ENCODE measurements at places on chromosomes 6 and 20. TPM values are rescaled to one million over a fixed set of nuclear protein-coding genes. Genes with fewer than 3 reads are reported as not detected.

Gene EDN3
- 0.92 TPM for total RNA-seq

Gene CLDN20
- not detected for total RNA-seq

Gene GID8
- 33.4 TPM for total RNA-seq

Gene SIRPA
- total RNA-seq: 2.6 TPM

DNA sequence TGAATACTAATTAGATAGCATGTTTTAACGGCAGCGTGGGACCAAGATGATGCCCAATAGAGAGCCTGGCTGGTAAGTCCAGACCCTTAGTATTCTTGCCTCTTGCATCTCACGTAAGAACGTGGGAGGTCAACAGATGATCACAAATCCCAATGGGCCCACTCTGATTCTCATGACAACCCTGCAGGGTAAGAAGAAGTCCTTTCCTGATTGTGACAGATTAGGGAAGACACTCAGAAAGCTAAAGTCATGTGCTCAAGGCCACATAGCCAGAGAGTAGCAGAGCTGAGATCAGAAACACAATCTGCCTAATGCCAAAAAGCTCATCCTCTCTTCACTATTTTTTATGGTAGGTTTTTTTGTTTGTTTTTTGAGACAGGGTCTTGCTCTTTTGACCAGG, 103.8 kb downstream of the RALGAPA2 start:
- no peak overlapping the region for H3K4me3 ChIP-seq
- DNase-seq: no peak
- no peak overlapping the region for H3K27ac ChIP-seq
- H3K4me1 ChIP-seq: peaks cover 15% of the 10 kb centered on the region

GRCh38 chr6:97074785-97075184, 150.3 kb downstream of the KLHL32 start:
- H3K27ac ChIP-seq: no peak overlapping the region
- no peak overlapping the region for H3K4me3 ChIP-seq
- no peaks in the 10 kb centered on the region for H3K4me1 ChIP-seq
- no peaks in the 10 kb centered on the region for H3K36me3 ChIP-seq
- no peaks in the 10 kb centered on the region for H3K27me3 ChIP-seq

GRCh38 chr6:113356139-113356538, 501.0 kb upstream of the MARCKS start:
- no peak overlapping the region for H3K4me3 ChIP-seq
- no peaks in the 10 kb centered on the region for H3K4me1 ChIP-seq
- DNase-seq: no peak

DNA sequence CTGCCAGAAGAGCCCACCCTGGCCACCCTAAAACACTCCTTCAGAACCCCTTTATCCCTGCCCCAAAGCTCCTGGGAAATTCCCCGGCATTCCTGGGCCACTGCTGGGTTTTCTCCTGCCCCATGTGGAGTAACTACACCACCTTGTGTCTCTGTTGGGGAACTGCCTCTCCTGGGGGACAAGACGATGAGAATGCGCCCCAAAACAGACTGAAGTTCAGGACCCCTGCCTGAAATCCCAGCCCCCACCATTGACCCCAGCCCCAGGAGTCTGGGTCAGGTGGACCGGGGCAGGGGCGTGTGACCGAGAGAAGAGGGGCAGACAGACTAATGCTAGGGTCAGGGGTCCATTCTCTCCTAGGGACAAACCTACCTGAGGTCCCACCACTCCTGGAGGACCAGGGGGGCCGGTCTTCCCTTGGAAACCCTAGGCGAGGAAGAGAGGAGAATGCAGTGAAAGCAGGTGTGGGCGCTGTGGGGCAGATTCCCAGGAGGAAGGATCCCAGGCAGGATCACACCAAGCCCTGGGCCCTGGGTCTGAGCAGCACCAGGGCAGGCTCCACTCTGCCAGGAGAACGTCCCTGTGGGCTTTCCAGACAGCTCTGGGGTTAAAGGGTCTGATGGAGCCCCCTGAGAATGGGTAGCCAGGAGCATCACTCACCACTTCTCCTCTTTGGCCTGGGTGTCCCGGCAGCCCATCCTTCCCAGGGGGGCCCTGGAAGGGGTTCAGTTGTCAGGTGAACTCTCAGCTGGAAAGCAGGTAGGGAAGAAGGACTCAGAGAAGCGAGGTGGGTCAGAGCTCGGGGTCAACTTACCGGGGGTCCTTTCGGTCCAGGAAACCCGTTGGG, 19.4 kb downstream of the COL11A2 start:
- H3K36me3 ChIP-seq: no peaks in the 10 kb centered on the region
- H3K4me3 ChIP-seq: no peak overlapping the region
- no peak overlapping the region for H3K27ac ChIP-seq
- peaks cover 6% of the 10 kb centered on the region for H3K4me1 ChIP-seq
- no peak for DNase-seq

GRCh38 chr6:87905101-87905641, 142.5 kb upstream of the SPACA1 start:
- H3K27ac ChIP-seq: no peak overlapping the region
- H3K4me1 ChIP-seq: peaks cover 17% of the 10 kb centered on the region

DNA sequence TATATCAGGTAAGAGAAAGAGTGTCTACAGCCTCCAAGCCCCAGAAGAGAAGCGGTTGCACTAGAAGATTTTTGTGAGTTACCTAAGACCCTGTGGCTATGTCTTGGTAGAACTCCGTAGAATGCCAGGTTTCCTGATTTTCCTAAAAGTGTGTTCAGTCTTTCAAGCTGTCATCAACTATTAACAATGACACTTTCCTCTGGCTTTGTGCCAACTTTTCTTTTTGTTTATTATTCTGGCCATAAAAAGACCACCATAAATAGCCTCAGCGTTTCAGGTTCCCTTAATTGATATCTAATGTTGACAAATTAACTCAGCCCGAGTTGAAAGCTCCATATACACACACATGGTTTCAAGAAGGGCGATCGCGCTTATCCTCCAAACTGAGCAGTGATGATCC, 1.2 kb downstream of the PAK5 start:
- no peaks in the 10 kb centered on the region for H3K36me3 ChIP-seq
- no peaks in the 10 kb centered on the region for H3K4me1 ChIP-seq

DNA sequence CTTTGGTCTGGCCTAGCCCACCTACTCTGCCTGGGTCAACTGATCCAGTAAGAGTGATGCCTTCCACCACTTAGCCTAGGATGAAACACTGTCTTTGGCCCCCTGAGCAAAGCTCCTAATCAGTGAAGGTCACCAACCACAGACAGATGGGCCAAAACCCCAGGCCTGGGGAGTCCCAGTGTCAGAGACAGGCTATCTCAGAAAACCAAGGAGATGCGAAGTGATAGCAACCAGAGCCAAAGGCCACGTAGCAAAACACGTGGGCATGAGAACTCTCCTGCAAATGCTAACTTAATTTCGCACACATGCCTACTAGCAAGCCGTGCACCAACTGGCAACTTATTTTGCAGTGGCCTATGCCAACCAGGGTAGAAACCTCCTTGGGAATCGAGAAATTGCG, 29.1 kb downstream of the AGPAT4 start:
- no peak for DNase-seq
- no peaks in the 10 kb centered on the region for H3K27me3 ChIP-seq
- H3K4me3 ChIP-seq: no peak overlapping the region
- peaks cover 20% of the 10 kb centered on the region for H3K4me1 ChIP-seq

GRCh38 chr20:51348876-51349275, 193.6 kb downstream of the NFATC2 start:
- H3K36me3 ChIP-seq: peaks cover 5% of the 10 kb centered on the region
- H3K27me3 ChIP-seq: peaks cover 12% of the 10 kb centered on the region
- H3K4me3 ChIP-seq: no peak overlapping the region

DNA sequence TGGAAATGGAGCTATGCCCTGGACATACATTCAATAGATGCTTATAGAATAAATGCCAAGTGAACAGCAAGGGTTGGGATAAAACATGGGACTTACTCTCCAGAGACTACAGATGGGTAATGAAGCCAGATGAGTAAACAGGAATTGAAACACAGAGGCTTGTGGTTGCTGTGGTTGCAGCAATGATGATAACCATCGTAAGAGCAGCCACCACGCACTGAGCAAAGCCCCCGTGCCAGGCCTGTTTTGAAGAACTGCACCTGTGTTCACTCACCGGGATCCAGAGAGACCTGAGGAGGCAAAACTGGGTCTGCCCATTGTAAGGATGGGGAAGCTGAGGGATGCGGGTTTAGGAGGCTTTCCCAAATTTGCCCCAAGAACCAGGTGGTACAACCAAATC, 431.1 kb upstream of the CDH4 start:
- no peaks in the 10 kb centered on the region for H3K36me3 ChIP-seq
- H3K4me3 ChIP-seq: peak overlapping the region; percentile 28
- peaks cover 11% of the 10 kb centered on the region for H3K27me3 ChIP-seq
- DNase-seq: no peak
- H3K4me1 ChIP-seq: peaks cover 9% of the 10 kb centered on the region
- no peak overlapping the region for H3K27ac ChIP-seq

- H3K4me1 ChIP-seq: no peaks in the 10 kb centered on the region
- no peak overlapping the region for H3K27ac ChIP-seq
- H3K4me3 ChIP-seq: no peak overlapping the region
- no peak for DNase-seq
Observed at GRCh38 chr6:130229645-130230044, 6.9 kb upstream of the SAMD3 start.

DNA sequence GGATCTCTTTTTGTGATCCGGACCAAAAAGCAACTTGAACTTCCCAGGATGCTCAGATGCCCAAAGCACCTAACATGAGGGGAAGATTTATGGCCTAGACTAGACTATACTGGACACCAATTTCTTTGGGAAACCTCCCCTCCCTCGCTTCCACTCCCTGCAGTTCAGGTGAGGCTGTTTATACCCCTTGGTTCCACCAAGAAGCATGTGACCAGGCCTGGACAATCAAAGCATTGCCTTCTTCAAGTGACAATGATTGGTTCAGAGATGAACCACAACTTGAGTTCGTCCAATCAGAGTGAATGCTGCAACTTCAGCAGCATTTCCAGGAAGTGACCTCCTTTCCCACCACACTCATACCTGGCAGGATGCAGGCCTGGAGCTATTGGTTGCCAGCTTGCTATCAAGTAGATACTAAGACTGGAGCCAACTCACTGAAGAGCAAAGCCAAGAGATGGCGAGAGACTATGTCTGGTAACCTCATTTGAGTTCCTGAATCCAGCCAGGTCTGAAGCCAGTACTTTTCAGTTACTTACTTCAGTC, 45.6 kb upstream of the SLC9A8 start:
- peaks cover 2% of the 10 kb centered on the region for H3K36me3 ChIP-seq
- no peak overlapping the region for H3K27ac ChIP-seq
- no peak for DNase-seq
- H3K27me3 ChIP-seq: peaks cover 60% of the 10 kb centered on the region
- peaks cover 22% of the 10 kb centered on the region for H3K4me1 ChIP-seq
- H3K4me3 ChIP-seq: peak overlapping the region; percentile 52

- H3K36me3 ChIP-seq: peaks cover 3% of the 10 kb centered on the region
- no peaks in the 10 kb centered on the region for H3K27me3 ChIP-seq
- H3K27ac ChIP-seq: no peak overlapping the region
- no peak overlapping the region for H3K4me3 ChIP-seq
- DNase-seq: no peak
Observed at GRCh38 chr6:41790045-41790444, 2.6 kb downstream of the TOMM6 start.

DNA sequence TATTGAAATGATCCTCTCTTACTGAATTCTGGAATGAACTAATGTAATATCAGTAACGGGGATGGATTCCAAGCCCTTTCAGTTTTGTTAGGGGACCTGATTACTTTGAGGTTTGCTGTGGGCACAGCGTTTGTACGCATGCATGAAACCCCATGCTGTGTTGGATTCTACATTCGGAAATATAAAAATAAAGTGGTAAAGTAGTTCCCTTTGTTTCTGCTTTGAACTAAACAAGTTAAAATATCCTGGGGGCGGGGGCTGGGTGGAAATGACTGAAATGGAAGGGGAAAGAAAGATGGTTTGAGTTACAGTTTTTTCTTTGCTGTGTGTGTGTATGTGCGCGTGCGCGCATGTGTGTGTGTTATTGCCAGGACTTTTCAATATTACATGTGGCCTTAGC, 196.5 kb upstream of the OPRM1 start:
- no peaks in the 10 kb centered on the region for H3K36me3 ChIP-seq
- H3K4me3 ChIP-seq: no peak overlapping the region
- no peaks in the 10 kb centered on the region for H3K27me3 ChIP-seq
- no peak for DNase-seq
- H3K4me1 ChIP-seq: no peaks in the 10 kb centered on the region
- no peak overlapping the region for H3K27ac ChIP-seq

- H3K27me3 ChIP-seq: peaks cover 13% of the 10 kb centered on the region
- H3K4me1 ChIP-seq: no peaks in the 10 kb centered on the region
- no peak overlapping the region for H3K4me3 ChIP-seq
- no peaks in the 10 kb centered on the region for H3K36me3 ChIP-seq
Observed at GRCh38 chr20:19944772-19945459, 72.2 kb upstream of the NAA20 start.

DNA sequence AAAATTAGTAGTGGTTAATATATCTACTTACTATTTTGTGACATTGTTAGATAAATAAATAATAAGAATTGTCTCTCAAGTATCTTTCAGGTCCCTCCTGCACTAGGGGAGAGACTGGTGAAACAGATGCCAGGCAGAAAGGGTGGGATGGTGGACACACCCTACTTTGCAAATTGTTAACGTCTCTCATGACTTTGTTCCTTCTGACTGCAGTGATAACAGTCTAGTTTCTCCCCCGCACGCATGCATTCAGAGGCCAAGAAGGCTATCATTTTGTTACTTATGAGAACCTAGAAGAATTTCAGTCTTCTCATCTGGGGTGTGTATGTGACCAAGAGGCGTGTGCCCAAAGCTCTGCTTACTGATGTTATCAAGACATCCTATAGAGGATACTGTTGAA, 152.3 kb downstream of the EDN1 start:
- H3K4me3 ChIP-seq: no peak overlapping the region
- H3K27ac ChIP-seq: no peak overlapping the region
- no peaks in the 10 kb centered on the region for H3K4me1 ChIP-seq
- DNase-seq: no peak
- H3K36me3 ChIP-seq: no peaks in the 10 kb centered on the region

DNA sequence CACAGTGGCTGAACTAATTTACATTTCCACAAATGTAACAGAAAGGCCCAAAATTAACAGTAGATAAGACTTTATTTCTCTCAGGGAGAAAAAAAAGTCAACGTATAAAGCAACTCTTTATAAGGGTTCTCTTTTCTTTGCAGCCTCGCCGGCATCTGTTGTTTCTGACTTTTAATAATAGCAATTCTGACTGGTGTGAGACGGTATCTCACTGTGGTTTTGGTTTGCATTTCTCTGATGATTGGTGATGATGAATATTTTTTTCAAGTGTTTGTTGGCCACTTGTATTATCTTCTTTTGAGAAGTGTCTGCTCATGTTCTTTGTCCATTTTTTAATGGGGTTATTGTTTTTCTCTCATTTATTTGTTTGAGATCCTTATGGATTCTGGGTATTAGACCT, 27.2 kb upstream of the FKBP1A start:
- H3K27me3 ChIP-seq: no peaks in the 10 kb centered on the region
- peaks cover 4% of the 10 kb centered on the region for H3K36me3 ChIP-seq
- H3K4me1 ChIP-seq: peaks cover 9% of the 10 kb centered on the region

Data from T-helper 17 cell (primary cell).